ENCODE measurements at places on chromosomes 7 and 10. TPM values are rescaled to one million over a fixed set of nuclear protein-coding genes. Genes with fewer than 3 reads are reported as not detected.

The TRIM50 gene
- total RNA-seq, result 0.20 TPM

The EPO gene
- total RNA-seq, result not detected

The PON2 gene
- total RNA-seq, result 193 TPM

GRCh38 chr10:124044143-124044862 lies 49.1 kb downstream of the CHST15 start:
- no peak overlapping the region for H3K4me3 ChIP-seq
- H3K27ac ChIP-seq, result no peak overlapping the region
- H3K27me3 ChIP-seq, result no peaks in the 10 kb centered on the region

- no peaks in the 10 kb centered on the region for H3K27me3 ChIP-seq
- peaks cover 4% of the 10 kb centered on the region for H3K4me1 ChIP-seq
- no peaks in the 10 kb centered on the region for H3K36me3 ChIP-seq
- no peak for DNase-seq
These were observed 13.4 kb downstream of the LRRC18 start for GRCh38 chr10:48926255-48926654.

DNA sequence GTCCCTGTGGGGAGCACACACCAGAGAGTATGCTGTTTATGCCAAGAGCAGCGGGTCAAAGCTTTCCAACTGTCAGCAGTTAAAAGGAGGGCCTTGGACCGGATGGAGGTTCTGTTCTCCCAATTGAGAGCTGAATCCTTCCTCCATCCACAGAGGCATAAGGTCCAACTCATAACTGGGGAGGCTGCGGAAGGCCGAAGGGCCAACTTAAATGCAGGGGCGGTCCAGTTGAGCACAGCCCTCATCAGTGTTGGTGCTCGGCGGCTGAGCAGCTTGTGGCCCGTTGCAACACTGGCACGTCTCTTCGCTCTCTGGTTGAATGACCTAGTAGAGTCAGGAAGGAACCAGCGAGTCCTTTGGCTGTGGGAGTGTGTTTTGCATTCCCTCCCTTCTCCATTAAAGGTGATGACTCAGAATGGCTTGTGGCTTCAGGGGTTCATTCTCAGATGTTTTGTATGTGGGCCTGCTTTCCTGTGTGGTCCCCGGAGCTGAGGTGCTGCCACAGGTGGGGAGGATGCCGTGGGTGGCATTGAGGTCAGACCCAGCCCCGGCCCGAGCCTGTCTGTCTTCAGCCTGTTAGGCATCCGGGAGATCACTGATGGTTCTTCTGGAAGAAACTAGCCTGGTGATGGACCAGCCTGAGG lies 44.8 kb upstream of the DMBT1 start:
- H3K4me3 ChIP-seq, result no peak overlapping the region
- H3K36me3 ChIP-seq, result no peaks in the 10 kb centered on the region
- no peaks in the 10 kb centered on the region for H3K27me3 ChIP-seq
- no peaks in the 10 kb centered on the region for H3K4me1 ChIP-seq
- no peak overlapping the region for H3K27ac ChIP-seq
- no peak for DNase-seq

- DNase-seq, result no peak
- no peaks in the 10 kb centered on the region for H3K36me3 ChIP-seq
These were observed 184.3 kb upstream of the ITGB1 start for GRCh38 chr10:33142295-33142694.

GRCh38 chr10:29089091-29089490 lies 199.8 kb upstream of the LYZL1 start:
- no peaks in the 10 kb centered on the region for H3K36me3 ChIP-seq
- no peak overlapping the region for H3K27ac ChIP-seq
- no peak for DNase-seq
- no peak overlapping the region for H3K4me3 ChIP-seq
- H3K4me1 ChIP-seq, result no peaks in the 10 kb centered on the region

- no peaks in the 10 kb centered on the region for H3K27me3 ChIP-seq
- no peak overlapping the region for H3K4me3 ChIP-seq
- no peak for DNase-seq
- no peak overlapping the region for H3K27ac ChIP-seq
- H3K4me1 ChIP-seq, result no peaks in the 10 kb centered on the region
- peaks cover 33% of the 10 kb centered on the region for H3K36me3 ChIP-seq
These were observed 177.8 kb downstream of the PIP4K2A start for GRCh38 chr10:22536620-22537019.

DNA sequence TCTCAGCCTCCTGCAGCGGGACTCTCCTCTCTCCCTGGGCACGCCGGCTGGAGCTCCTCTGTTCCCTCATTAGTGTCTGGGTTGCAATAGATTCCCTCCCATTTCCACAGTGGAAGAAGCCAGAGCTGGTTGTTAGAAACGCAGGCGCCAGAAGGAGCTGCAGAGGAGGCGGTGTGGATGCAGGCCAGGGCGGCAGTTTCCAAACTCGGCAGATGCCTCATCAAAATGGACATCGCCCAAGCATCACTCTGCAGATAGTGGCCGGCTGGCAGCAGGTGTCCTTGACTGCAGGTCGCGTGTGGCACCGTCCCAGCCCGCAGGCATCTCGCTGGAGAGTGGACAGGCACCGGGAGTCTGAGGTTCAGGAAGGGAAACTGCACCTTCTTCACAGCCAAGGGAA lies 201.8 kb downstream of the TCERG1L start:
- DNase-seq, result no peak
- H3K4me1 ChIP-seq, result no peaks in the 10 kb centered on the region
- H3K36me3 ChIP-seq, result no peaks in the 10 kb centered on the region
- no peak overlapping the region for H3K27ac ChIP-seq

- no peak overlapping the region for H3K27ac ChIP-seq
- no peaks in the 10 kb centered on the region for H3K4me1 ChIP-seq
- no peaks in the 10 kb centered on the region for H3K36me3 ChIP-seq
- H3K27me3 ChIP-seq, result no peaks in the 10 kb centered on the region
These were observed 423.2 kb downstream of the IPMK start for GRCh38 chr10:57844387-57844998.

- H3K27ac ChIP-seq, result no peak overlapping the region
- no peak overlapping the region for H3K4me3 ChIP-seq
- peaks cover 7% of the 10 kb centered on the region for H3K4me1 ChIP-seq
- no peak for DNase-seq
- no peaks in the 10 kb centered on the region for H3K36me3 ChIP-seq
These were observed 52.7 kb downstream of the SRPK2 start for GRCh38 chr7:105336009-105336408.

DNA sequence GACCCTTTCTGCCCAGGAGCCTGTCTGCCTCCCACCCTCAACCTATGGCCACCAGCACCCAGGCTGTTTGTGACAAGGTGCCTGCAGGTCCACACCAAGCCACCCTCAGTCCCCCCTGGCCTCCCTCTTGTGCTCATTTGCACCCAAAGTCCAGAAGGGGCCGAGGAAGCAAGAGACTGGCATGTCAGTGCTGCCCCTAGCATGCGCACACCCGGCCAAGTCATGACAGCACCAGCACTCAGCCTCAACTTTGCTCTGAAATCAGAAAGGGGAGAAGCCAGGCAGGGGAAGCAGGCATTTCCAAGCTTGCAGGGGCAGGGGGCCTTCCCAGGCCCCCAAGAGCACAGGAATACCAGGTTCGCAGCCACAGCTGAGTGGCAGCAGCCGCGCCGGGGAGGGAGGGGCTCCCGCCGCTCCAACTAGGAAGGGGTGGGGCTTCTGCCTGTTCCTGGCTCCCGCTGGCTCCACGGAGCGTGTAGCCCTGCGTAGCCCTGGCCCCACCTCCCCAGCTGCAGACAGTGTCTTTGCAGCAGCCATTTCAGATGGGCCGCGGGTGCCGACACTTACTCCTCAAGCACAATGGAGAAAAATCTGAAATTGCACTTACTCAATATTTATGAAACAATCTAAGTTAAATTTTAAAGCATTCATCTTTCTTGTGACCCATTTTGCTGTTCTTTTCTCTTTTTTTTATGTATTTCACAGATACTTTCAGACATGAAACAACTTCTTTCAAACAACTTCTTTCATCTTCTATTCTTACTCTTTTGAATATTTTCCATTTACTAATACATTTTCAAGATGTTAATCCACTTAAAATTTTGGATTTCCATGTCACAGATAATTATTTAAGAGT lies 54.9 kb upstream of the ABCB5 start:
- no peak overlapping the region for H3K27ac ChIP-seq
- no peaks in the 10 kb centered on the region for H3K27me3 ChIP-seq
- no peak for DNase-seq
- no peak overlapping the region for H3K4me3 ChIP-seq
